Smooth muscle cell of the brain vasculature (primary cell): ENCODE measurements at places on chromosomes 16 and 17.

- DNase-seq: no peak
Observed at GRCh38 chr17:44033861-44034408, 19.2 kb upstream of the TMEM101 start.

DNA sequence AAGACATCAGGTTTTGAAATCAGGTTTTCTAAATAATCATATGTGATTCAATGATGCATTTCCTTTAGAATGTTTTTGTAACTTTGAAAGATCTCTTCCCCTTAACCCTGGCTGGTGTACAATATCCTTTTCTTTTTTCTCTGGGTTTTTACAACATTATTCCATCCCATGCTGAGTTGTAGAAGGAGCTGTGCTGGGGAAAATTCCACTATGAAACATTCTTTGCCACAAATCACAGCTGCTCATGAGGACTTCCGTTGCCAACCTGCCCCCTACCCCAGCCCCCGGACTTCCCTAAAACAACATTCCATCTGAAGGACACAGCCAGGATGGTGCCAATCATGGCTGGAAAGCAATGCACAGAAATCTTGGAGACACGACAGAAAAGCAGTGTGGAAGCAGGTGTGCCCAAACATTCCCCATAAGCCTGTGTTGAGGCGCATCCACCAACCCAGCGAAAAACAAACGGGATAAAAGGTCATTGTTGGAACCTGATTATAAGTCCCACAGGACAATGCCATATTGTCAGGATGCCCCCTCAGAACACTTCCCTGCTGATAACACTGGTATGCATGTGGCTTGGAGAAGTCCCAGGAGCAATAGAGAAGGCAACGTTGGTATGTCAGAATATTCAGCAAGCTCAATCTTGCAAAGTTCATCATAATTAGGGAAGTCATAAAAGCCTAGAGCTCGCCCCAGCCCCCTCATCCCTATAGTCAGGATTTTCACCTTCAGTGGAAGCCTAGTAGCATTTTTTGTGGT lies 475.0 kb downstream of the HS3ST3B1 start:
- DNase-seq: no peak

DNA sequence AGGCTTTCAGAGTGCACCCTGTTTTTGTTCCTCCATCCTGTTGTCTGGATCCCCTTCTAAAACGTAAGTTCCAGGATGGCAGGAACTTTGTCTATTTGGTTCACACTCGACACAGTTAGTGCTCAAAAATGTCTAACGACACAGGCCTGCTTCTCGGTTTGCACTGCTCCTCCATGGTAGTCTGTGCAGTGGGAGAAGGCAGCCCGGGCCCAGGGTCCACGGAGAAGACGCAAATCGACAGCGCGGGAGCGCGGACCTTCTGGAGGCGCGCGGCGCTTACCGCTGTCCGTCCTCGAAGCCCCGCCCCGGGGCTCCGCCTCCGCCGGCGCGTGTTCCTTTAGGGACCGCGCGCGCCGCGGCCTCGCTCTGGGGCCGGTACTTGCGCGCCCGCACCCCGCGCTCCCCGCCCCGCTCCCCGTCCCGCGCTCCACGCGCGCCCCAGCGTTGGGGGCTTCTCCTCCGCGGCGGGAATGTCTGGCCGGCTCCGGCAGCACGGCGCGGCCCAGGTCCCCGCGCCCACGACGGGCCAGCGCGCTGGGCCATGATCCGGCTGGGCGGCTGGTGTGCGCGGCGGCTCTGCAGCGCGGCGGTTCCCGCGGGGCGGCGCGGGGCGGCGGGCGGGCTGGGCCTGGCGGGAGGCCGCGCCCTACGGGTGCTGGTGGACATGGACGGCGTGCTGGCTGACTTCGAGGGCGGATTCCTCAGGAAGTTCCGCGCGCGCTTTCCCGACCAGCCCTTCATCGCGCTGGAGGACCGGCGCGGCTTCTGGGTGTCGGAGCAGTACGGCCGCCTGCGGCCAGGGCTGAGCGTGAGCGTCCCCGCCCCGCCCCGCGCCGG lies at the start of gene NT5M:
NT5M (plus strand) TSS at position 364 of the 837 bp plus-strand sequence; CDS start at position 542, 178 bp downstream.
- DNase-seq: peak; percentile 17

GRCh38 chr16:16042076-16042475 lies 92.7 kb downstream of the ABCC1 start:
- DNase-seq: no peak

DNA sequence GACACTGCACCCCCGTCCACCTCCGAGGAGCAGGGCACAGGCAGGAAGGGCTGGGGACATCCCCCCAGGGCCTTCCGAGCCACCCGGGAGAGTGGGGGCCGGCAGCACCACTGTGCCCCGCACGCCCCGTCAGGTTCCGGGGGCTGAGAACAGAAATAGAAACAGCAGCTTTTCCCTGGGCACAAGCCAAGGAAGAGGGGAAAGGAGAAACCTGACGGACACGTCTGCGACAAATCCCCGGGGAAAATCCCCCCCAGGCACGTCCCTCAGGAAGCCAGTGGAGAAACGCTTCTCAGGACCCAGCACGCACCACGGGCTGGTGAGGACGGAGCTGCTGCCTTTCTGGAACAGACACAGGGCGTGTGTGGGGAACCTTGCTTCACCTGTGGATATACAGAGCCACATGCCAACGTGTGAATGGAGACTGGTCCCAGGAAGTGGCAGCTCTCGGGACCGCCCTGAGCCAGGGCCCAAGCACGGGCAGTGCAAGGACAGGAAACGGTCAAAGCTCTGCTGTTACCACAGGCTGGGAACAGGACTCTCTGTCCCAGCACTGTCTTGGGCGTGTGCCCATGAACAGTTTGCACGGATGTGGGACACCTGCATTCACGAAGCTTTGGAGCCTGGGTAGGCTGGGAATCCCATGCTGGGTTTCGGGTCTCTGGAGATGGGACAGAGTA lies 1.2 kb upstream of the TMEM204 start:
- no peak for DNase-seq

DNA sequence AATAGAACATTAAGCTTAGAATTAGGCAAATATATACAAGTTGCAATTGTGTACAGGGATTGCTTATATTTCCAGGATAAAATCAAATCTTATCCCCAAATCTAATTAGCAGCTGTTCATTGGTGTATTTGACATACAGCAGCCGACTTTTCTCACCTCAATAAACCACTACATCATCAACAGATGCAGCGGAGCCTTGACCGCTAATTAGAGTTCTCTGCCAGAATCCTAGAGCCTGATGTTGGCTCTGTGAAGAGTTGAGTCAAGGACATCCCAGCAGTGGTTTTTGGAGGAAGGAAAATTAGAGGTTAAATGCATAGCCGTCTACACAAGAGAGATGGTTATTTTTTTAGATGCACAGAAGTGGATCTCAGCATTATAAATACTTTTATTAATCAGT lies 221.9 kb upstream of the CACNG5 start:
- DNase-seq: no peak

- DNase-seq: no peak
Observed at GRCh38 chr17:75872434-75873351, 5.7 kb downstream of the TRIM47 start.

GRCh38 chr16:56401482-56401881 lies 23.9 kb downstream of the AMFR start:
- DNase-seq: no peak

DNA sequence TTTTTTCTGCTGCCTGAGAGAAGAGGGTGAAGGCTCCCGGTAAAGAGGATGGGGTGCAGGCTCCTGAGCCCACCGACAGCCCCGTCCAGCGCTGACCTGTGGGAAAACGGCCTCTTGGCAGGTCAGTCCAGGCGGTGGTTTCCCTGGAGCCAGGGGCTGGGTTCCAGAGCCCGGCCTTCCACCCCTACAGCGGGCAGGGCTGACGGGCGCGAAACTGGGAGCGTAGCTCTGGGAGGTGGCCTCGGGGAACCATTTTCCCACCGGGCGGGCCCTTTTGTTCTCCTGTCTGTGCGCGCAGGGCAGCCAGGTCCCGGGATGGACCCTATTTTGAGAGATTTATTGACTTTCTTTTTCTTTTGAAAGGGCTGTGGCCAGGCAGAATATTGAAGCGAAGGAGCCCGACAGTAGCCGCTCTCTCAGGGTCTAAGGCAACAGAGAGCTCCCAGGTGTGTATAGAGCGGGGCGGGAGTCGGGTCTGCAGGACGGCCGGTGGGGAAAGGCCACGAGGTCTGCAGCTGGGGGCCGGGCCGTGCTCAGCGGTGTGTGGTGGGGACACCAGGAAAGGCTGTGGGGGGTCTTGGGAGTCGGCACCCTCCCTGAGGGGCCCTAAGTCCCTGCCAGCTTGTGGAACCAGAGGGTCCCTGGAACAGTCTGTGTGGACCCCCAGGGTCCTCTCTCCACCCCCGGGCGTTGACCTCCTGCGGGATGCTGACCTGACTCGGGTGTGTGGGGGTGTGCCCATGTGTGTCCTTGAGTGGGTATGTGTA lies 32.3 kb downstream of the METRNL start:
- DNase-seq: no peak

DNA sequence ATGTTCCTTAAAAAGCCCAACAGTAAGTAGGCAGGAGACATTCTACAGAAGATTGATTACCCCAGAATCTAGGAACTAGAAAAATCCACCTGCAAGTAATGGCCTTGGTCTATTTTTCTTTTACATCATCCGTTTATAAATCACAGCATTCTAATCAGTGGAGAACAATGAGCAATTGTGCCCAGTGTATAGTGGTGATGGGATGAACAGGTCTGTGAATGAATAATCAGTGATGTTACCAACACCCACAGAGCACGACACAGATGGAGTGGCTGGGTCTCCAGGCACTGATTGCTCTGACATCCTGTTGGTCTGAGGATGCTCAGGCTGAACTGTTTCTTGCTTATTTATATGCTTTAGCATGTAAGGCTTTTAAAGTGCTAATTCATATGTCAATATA lies 1251.2 kb upstream of the CDH8 start:
- DNase-seq: no peak

GRCh38 chr17:65102788-65103187 lies 34.4 kb upstream of the RGS9 start:
- no peak for DNase-seq

DNA sequence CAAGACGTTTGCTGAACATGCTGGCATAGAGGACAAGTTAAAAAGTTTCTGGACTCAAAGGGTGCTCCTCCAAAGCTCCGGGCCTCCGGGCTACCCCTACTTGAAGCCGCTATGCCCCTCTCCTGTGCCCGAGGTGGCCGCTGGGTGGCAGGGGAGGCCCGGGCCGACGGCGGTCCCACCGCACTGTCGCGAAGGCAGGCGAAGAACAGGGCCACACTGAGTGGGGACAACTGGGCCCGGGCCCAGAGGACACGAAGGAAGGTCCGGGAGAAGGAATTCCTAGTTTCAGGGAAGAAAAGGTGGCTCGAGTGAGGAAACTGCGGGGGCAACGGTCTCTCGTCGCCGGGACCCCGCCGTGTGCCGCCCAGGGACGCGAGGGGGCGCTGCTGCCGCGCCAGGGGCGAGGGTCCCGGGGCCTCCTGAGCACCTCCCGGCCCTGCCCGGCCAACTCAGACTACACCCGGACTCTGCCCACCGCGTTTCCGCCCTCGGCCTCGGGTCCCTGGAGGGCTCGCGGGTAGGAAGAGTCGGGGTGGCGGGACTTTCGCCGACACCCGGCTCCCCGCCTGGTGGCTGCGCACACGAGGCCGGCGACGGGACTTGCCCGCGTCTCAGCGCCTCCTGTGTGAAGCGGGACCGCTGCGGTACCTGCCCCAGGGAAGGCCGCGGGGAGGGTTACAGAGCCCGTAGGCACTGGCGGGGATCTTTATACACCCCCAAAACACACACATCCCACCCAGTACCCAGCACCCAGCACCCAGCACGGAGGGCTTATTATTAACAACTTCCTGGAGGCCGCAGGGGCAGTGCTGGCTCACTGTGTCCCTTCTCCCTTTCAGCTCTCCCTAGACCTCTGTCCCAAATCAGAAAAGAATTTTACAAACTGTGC lies 772 bp upstream of the CHCT1 start:
- DNase-seq: no peak

DNA sequence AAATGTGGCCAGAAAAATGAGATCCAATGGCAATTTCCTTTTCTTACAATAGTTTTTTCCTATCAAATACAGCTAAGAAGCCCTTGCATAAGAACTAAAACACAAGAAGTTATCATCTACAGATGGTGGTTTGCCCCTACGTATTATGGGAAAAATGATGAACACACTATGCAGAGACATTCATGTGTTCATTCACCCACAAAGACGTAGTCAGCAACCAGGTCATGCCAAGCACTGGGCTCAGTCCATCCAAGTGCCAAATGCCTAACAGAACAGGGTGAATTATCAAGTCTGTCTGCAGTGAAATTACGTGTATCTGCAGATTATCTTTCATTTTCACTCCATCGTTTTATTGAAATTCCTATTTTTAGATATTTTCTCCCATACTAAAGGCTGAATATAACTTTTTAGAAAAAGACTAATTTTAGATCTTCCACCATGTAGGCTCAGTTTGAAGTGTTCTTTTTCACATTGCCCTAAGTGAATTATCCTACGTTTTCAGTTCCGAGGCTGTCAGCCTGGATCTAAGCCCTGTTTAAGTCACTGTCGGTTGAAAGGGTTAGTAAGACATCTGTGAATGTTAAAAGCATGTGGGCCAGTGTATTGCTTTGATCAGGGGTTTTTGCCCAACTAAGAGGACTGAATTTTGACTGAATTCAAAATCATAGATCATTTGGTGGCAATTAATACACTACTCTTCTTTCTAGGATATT lies 78.1 kb upstream of the DHX40 start:
- DNase-seq: no peak

GRCh38 chr16:85650135-85650843 lies 37.2 kb downstream of the GSE1 start:
- DNase-seq: no peak

- DNase-seq: no peak
Observed at GRCh38 chr16:57324749-57325148, 33.8 kb upstream of the CCL22 start.

GRCh38 chr17:21276264-21276588 lies 8.3 kb upstream of the MAP2K3 start:
- no peak for DNase-seq

DNA sequence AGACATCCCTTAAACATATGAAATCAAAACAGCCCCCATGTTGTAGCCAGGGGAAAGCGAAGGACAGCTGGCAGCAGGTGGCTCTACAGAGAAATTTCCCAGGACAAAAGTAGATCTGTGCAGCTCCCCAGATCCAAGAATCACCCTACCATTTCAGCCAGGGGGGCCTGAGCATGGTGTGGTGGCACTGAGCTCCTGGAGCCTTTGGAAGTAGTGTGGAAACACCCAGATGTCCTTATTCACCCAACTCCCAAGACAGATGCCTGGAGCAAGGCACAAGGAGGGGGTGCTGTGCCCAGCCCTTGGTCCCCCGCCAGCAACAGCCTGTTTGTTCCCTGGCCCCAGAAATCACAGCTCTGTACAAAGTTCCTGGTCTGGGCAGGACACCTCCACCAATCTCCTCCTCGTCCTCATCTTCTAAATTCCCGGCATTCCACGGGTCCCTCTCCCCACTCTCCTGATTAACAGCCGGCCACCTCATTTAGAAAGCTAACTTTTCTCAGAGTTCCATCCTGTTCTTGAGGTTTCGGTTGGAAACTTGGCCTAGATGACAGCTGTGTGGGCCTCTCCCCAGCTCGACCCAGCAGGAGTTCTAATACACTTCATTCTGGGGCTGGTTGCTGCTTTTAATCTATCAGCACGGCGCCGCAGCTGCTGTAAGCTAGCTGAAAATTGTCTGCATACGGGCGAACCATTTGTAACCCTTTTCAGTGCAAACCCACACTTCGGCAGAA lies 191.1 kb downstream of the C16orf78 start:
- DNase-seq: peak; percentile 47
